Activated CD4-positive, alpha-beta T cell treated with anti-CD3 and anti-CD28 coated beads for 4 hours (primary cell): ENCODE measurements at places on chromosomes 12 and 14.

- DNase-seq = peak; percentile 55
These were observed 16.1 kb upstream of the IFNG start for GRCh38 chr12:68175557-68176061.

DNA sequence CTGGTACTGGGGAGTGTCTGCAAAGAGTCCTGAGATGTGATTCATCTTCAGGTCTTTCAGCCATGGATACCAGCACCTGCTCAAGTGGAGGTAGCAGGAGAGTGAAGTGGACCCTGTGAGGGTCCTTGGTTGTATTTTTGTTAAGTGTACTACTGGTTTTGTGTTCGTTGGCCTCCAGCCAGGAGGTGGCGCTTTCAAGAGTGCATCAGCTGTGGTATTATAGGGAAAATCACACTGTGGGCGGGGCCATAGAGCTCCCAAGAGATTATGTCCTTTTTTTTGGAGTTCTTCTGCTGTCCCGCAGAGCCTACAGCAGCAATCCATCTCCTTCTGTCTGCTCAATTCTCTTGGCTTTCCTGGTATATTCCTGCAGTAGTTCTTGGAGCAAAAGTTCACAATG, 66.8 kb downstream of the SPATA7 start:
- no peak for DNase-seq

DNA sequence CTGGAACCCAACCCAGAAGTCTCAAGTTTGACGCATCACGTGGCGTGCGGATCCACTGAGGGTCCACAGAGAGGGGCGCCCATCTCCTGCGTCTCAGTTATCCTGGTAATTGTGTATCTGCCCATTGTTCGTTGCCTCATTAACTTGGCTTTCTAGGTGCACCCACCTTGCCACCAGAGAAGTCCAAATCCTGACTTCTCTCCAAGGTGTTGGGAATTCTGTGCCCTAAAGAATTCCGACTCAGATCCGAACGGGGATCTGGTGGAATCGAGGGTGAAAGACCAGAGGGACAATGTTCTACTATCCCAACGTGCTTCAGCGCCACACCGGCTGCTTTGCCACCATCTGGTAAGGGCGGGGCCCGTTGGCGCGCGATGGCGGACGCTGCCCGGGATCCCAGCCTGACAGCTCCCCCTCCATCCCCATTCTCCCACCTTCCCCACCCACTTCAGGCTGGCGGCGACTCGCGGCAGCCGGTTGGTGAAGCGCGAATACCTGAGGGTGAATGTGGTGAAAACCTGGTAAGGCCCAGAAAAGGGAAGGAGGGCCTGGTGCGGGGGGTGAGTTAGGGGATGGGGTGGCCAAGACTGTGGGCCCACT, 481 bp downstream of the REC8 start:
- no peak for DNase-seq

DNA sequence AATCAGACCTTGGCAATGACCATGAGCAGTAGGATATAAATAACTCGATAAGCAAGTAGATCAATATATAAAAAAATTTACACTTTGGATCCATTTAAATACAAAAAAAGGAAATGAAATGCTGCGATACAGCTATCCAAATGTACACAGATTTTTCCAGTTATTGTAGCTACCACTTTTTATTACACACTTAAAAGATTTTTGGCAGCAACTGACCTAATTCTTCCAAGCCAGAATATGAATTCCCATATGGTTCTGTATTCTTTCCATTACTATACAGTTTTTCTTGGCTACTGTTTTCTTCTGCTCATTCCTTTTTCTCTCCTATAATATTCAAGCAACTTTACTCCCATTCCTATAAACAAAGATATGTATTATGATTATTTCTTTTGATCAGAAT, 52.2 kb downstream of the TMTC1 start:
- no peak for DNase-seq

GRCh38 chr12:98578821-98579220, 14.7 kb upstream of the SLC25A3 start:
- no peak for DNase-seq

DNA sequence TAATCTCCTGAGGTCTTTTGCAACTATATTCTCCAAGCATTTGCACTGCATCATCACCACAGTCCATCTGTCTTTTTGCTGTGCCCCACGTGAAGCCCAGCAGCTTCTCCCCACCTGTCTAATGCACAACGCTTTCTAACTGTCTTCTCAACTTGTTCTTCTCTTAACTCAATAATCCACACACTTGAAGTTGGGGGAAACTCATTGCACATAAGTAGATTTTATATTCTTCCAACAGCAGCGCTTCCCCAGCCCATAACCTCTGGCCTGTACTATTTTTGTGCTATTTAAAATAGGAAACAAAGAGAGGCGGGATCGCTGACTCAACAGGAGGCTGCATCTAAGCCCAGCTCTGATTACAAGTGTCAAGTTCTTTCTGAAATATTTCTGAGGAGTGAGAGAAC, 226.7 kb downstream of the GXYLT1 start:
- DNase-seq = no peak

DNA sequence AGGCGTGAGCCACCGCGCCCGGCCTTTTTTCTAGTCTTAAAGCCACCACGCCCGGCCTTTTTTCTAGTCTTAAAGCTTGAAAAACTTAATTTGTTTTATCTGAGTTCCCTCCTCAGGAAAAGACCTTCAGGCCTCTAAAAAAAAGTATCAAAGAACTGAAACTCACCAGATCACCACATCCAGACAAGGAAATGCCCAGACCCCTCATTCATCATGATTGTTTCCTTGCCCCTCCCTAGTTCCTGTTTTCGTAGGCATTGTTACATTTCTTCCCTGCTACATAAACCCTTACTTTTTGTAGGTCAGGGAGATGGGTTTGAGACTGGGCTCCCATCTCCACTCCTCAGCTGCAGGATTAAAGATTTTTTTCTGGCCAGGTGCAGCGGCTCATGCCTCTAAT, 21.1 kb upstream of the VWF start:
- no peak for DNase-seq

- no peak for DNase-seq
These were observed 37.5 kb upstream of the DDX11 start for GRCh38 chr12:31035967-31036665.
